Fibroblast of the aortic adventitia (primary cell): ENCODE measurements at places on chromosomes 5 and 9.

GRCh38 chr9:5186416-5187169 lies 1.2 kb upstream of the INSL6 start:
- DNase-seq: peak; percentile 69

GRCh38 chr5:85732185-85732584 lies 885.6 kb upstream of the COX7C start:
- no peak for DNase-seq

GRCh38 chr5:143672806-143673205 lies 139.2 kb upstream of the HMHB1 start:
- no peak for DNase-seq

- no peak for DNase-seq
Observed at GRCh38 chr5:136511046-136511445, 145.7 kb upstream of the TRPC7 start.

GRCh38 chr5:146458894-146459293 lies 11.8 kb downstream of the TCERG1 start:
- DNase-seq: no peak

DNA sequence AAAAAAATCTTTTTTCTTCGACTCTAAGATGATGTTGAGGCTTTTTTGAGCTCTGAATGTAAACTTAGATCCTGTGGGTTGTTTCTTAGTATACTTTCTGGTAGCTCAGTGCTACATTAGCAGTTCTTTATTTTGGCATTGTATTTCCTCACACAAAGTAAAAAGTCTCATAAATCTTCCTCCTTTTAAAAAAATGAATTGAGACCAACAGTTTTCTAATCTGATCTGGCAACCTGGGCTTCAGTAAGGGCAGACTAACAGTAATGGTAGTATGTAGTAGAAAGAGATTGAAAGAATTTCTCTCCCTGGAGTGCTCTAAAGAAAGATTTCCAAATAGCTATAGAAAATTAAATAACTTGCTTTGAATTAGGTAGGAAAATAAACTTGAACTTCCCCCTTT lies 31.4 kb downstream of the ZCCHC7 start:
- DNase-seq: peak; percentile 4

GRCh38 chr9:137301081-137301947 lies 757 bp downstream of the NRARP start:
- peak; percentile 25 for DNase-seq

DNA sequence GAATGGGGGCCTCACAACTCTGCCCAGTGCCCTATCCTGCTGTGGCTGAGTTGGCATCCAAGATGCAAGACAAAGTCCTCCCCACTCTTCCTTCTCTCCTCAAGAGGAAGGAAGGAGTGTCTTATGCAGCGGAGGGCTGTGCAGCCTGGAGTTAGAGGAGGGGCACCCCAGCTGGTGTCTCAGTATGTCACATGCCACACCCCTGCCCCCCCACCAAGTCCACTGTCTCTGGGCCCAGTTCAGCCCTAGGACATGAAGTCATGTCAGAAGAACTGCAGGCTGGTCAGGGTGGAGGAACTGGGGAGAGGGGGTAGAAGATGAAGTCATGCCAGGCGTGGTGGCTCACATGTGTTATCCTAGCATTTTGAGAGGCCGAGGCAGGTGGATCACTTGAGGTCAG lies 28.0 kb upstream of the SLC28A3 start:
- no peak for DNase-seq
